ENCODE measurements at places on chromosomes 7 and 10.

DNA sequence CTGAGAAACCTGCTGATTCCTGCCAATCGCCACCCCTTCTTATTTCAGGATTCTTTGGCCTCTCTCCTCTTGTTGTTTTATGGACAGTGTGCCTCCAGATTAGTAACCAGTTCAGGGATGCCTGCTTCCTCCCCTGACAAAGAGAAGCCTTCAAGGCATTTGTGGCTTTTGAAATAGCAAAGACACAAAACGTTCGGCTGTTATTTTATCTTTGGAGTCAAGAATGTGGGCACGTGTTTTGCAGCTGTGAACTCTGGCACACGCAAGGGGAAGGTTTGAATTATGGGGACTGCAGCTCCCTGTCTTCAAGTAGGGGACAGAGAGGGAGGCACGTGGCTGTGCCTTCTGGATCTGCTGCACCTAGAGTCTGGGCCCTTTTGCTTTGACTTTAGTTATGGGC is 157.9 kb upstream of the GRB10 start:
- DNase-seq, result no peak

GRCh38 chr7:150811-151221 is 41.6 kb upstream of the FAM20C start:
- DNase-seq, result no peak

GRCh38 chr10:84117686-84118394 is 21.5 kb upstream of the GHITM start:
- no peak for DNase-seq

DNA sequence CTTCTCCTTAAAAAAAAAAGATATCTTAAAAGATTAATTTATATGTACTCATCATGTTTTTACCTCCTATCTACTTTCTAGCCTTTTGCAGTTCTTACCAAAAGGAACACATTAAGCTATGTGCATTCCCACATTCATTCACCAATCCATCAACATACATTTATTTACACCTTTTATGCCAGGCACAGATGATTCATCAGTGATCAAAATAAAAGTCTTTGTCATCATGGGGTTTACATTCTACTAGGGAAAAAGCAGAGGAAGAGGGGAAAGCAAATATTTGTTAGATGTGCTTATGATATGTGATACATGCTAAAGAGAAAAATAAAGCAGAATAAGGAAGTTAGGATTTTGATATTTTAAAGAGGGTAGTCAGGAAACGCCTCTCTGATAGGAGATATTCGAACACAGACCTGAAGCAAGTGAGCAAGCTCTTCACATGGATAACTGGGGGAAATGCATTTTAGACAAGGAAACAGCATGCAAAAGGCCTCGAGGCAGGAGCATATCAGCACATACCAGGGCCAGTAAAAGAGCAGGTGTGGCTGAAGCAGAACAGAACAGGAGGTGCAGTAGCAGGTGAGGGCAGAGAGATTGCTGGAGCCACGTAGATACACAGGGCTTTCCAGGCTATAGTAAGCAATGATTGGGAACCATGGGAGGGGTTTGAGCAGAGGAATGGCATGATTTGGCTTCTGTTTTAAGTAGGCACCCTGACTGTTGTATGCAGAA is 67.4 kb downstream of the REEP3 start:
- DNase-seq, result no peak

DNA sequence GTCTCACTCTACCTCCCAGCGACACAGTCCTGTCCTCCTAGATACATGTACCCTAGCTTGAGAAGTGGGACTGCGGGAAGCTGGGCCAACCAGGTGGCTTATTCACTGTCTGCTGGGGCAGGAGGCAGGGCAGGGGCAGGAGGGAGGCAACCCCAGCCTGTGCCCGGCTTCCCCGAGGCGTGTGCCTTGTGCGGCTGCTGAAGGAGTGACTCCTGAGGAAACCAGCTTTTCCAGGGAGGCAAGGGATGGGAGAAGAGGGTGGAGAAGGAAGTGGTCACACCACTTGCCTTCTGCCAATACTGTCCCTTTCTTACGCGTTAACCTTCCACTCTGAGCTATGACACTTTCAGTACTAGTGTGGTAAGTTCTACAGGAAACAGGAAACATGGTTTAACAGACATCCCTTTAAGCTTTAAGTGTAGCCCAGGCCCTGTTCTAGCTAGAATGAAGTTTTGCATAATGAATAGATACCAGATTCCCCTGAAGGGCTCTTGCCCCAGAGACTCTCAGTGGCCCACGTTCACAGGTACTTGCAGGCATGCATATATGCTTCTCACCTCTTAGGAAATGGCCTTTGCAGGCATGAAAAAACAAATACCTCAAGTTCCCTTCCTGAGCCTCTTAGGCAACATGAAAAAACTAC is 40.6 kb downstream of the SYPL1 start:
- DNase-seq, result no peak

GRCh38 chr10:126052171-126052570 is 155.8 kb downstream of the FANK1 start:
- no peak for DNase-seq

DNA sequence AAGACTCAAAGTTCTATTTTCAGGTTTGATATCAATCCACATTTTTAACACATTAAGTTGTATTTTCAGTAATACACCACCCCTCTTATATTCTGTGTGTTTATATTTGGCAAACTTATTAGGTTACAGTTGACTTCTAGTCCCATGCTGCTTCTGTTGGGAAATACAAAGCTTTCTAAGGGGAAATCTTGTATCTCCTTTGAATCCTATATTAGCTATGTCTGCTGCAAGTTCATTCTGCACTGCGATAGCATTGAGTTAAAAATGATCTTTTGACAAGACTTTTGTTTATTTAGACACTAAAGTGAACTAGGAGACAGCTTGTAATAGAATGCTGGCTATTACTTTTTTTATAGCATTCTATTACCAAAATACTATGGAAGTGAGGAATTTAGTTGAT is 625.1 kb upstream of the ANKRD30A start:
- DNase-seq, result no peak

- no peak for DNase-seq
These were observed 495.8 kb downstream of the MDFIC start for GRCh38 chr7:115417662-115418061.
